ENCODE measurements at places on chromosomes 7 and 10. TPM values are rescaled to one million over a fixed set of nuclear protein-coding genes. Genes with fewer than 3 reads are reported as not detected.
A peak's percentile ranks its signal among the peaks of the same experiment; 100 is the strongest.

GRCh38 chr10:94123258-94123995 lies 129.7 kb downstream of the PLCE1 start:
- H3K36me3 ChIP-seq, result no peaks in the 10 kb centered on the region
- H3K4me1 ChIP-seq, result peaks cover 40% of the 10 kb centered on the region
- H3K27me3 ChIP-seq, result no peaks in the 10 kb centered on the region
- no peak for DNase-seq

The C7orf57 gene
- not detected for total RNA-seq

The BICC1 gene
- 12.1 TPM for total RNA-seq

The ADAP1 gene
- total RNA-seq, result 15.3 TPM

DNA sequence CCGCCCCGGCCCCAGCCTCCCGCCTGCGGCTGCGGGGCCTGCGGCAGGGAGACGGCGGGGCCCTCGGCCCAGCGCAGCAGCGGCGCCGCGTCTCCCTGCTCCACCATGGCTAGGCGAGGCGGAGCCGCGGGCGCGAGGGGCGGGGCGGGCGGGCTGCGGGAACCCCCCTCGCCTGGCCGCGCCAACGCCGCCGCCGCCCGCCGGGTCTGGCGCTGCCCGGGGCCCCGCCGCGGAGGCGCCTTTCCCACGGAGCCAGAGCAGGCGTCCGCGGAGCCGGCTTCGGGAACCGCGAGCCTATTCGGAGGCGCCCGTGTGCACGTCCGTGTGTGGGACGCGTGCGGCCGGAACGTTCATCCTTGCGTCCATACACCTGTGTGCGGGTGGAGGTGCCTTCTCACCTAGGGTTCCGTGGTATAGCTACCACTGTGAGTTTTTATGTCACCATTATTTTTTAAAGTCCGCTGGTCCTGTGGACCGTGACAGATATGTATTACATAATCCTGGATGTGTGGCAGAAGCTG lies at the start of gene DENND11:
Gene DENND11 (minus strand): TSS at position 120 of the 521 bp plus-strand sequence. CDS start 13 bp downstream, at position 107.
- no peaks in the 10 kb centered on the region for H3K36me3 ChIP-seq
- H3K4me1 ChIP-seq, result peaks cover 19% of the 10 kb centered on the region
- peak within 1 kb of the TSS; percentile 75 for H3K4me3 ChIP-seq
- DNase-seq, result no peak
- peak within 1 kb of the TSS; percentile 82 for H3K27ac ChIP-seq

The GLI3 gene
- total RNA-seq, result 31.6 TPM

- H3K4me3 ChIP-seq, result no peak overlapping the region
- peak; percentile 61 for DNase-seq
- no peaks in the 10 kb centered on the region for H3K27me3 ChIP-seq
- H3K4me1 ChIP-seq, result peaks cover 86% of the 10 kb centered on the region
- peak overlapping the region; percentile 100 for H3K27ac ChIP-seq
Measured at GRCh38 chr10:93435621-93436397, 46.3 kb downstream of the MYOF start.

The HTR7 gene
- 1.2 TPM for total RNA-seq

The HMX2 gene
- 0.27 TPM for total RNA-seq

GRCh38 chr10:55158633-55159032 lies 357.6 kb upstream of the PCDH15 start:
- H3K4me3 ChIP-seq, result no peak overlapping the region
- H3K36me3 ChIP-seq, result no peaks in the 10 kb centered on the region
- DNase-seq, result no peak
- no peaks in the 10 kb centered on the region for H3K27me3 ChIP-seq
- no peak overlapping the region for H3K27ac ChIP-seq

DNA sequence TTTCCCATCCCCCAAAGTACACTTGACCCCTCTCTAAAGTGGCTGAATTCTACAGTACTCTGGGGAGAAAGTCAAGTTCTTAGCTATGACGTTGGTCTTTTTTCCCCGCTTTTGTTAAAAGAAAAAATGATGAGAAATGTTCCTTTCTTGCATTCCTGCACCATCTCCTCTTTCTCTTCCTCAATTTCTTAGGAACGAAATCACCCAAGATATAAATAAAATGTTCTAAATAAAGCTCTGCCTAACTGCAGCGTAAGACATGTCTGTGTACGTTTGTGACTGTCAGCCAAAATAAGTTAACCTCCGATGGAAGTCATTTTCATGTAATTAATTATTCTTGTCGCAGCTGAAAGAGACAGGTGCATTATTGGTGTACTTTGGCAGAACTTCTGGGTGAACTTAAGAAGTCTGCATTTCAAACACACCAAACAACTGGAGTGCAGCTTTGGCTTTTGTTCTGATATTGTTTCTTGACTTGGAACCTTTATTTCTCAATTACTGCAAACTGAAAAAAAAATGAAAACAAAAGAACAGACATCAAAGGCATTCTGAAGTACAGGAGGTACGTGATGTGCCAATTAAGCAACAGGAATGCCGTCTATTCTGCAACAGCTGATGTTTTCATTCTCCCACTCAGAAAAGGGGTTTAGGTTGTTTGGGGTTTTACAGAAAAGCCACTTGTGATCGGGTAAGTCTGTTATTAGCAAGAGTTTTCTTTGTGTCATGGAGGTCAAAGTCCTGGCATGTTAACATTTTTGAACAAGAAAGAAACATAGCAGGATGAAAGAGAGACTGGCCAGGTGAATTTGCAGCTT lies 82.4 kb upstream of the SDK1 start:
- no peaks in the 10 kb centered on the region for H3K36me3 ChIP-seq
- no peak overlapping the region for H3K27ac ChIP-seq
- DNase-seq, result no peak
- peaks cover 10% of the 10 kb centered on the region for H3K4me1 ChIP-seq
- H3K27me3 ChIP-seq, result no peaks in the 10 kb centered on the region

DNA sequence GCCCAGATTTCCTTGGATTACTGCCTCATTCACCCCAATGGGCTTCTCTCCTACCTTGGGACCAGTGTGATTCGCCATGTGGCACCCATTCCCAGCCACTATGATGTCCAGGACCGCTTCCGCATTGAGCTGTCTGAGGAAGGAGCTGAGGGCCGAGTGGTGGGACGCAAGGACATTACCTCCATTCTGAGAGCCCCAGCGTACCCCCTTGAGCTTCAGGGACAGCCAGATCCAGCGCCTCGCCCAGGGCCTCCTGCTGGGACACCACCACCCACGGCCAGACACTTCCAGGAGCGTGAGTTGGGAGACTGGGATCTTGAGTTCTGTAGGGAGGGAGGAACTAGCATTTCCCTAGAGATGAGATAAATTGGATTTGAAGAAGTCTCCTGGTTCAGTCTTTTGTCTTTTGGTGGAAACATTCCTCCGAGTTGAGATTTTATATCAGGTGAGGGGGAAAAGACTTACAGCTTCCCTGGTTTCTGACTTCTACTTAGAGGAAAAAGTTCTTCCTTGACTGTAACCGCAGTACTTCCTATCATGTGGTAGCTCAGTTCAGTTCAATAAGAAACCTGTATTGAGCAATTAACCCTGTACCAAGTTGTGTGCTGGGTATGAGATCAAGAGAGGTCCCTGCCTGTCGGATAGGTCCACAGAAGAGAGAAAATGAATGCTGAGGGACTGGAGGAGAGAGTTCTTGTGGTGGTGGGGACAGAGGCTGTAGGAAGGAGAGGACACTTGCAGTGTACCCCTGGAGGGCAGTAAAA lies 1.3 kb downstream of the MOSPD3 start:
- peaks cover 15% of the 10 kb centered on the region for H3K4me1 ChIP-seq
- H3K27me3 ChIP-seq, result no peaks in the 10 kb centered on the region
- no peak for DNase-seq
- H3K36me3 ChIP-seq, result peaks cover 12% of the 10 kb centered on the region
- peak overlapping the region; percentile 57 for H3K4me3 ChIP-seq

The SMKR1 gene
- total RNA-seq, result not detected

DNA sequence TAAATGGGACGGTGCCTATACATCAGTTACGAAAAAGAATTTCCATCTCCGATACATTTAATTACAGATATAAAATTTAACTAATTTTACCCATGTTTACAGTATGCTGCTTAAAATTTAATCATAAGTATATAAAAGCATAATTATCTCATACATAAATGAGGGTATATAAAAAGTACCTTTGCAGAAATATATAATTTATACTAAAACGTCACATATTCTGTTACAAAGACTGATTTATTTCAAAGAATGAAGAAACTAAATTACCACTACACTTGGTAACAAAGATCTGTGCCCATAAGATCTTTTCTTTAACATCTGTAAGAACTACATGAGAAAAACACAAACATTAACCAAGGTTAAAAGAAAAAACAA lies 2.8 kb downstream of the DOCK4 start:
- no peaks in the 10 kb centered on the region for H3K27me3 ChIP-seq
- H3K36me3 ChIP-seq, result no peaks in the 10 kb centered on the region
- H3K4me3 ChIP-seq, result no peak overlapping the region
- peaks cover 15% of the 10 kb centered on the region for H3K4me1 ChIP-seq

DNA sequence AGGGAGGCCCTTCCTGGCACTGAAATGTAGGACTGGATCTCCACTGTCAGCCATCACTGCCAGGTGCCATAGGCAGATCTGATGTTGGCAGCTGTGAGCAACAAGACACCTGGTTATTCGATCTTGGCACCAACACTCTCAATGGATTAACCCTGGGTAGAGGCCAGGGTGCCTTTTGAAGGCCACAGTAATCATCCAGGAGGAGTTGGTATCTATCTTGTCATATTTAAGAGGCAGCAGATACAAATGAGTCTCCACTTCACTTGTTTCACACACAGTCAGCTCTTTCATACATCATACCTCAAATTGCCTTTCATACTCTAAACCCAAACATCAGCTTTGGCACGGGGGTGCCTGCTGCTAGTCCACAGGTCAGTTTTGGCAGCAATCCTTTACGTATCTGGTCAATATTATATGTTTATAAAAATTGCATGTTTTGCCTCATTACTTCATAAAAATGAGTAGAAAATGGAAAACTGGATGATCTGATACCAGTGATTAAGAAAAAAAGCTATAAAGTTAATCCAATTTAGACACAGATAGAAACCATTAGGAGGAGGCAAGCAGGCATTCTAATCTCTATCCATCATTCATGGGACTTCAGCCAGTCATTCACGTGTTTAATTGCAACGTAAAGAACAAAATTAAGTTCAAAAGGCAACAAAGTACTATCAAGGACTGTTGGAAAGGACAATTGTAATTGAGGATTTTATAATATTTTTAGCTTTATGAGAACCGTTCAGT lies 12.7 kb upstream of the CACUL1 start:
- DNase-seq, result no peak
- no peak overlapping the region for H3K4me3 ChIP-seq
- no peak overlapping the region for H3K27ac ChIP-seq
- no peaks in the 10 kb centered on the region for H3K27me3 ChIP-seq

DNA sequence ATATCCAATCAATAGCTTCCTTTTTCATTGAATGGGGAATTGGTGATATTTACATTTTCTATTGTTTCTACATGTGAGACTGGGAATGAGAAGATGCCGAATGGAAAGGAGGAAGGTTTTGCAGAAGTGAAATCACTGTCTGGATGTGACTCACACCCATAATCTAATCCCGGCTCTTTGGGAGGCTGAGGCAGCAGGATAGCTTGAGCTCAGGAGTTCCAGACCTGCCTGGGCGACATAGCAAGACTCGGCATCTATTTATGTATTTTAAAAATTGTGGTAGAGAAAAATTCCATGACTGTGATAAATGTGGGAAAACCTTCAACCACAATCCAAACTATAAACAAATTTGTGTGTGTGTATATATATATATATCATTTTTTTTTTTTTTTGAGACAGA lies 10.9 kb upstream of the FIS1 start:
- no peak overlapping the region for H3K27ac ChIP-seq
- H3K4me1 ChIP-seq, result peaks cover 14% of the 10 kb centered on the region
- H3K36me3 ChIP-seq, result no peaks in the 10 kb centered on the region
- no peak for DNase-seq
- no peak overlapping the region for H3K4me3 ChIP-seq
- H3K27me3 ChIP-seq, result no peaks in the 10 kb centered on the region

The GIMAP7 gene
- 11.9 TPM for total RNA-seq

The LEP gene
- not detected for total RNA-seq

DNA sequence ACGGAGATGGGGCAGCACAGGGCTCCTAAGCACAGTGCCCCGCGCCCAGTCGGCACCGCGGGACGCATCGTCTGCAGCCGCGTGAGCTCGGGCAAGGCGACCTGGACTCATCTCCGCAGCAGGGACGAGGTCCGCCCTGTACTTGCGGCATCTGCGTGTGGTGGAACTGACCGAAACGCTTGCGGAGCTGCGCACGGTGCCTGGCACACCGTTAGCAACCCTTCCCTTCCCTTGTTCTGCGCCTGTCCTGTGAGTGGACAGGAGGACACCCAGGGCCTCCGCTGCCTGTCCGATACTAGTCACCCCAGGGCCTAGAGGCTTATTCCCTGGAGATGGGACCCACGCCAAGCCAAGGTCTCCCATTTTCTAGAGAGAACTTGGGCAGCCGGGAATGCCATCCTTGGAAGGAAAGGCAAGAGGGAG lies 98.5 kb downstream of the WDR11 start:
- H3K4me1 ChIP-seq, result peaks cover 21% of the 10 kb centered on the region
- no peak overlapping the region for H3K4me3 ChIP-seq
- no peak overlapping the region for H3K27ac ChIP-seq
- no peak for DNase-seq
- H3K36me3 ChIP-seq, result no peaks in the 10 kb centered on the region
- H3K27me3 ChIP-seq, result peaks cover 12% of the 10 kb centered on the region

GRCh38 chr10:30736685-30737232 lies 107.2 kb upstream of the LYZL2 start:
- no peaks in the 10 kb centered on the region for H3K27me3 ChIP-seq
- H3K36me3 ChIP-seq, result no peaks in the 10 kb centered on the region
- DNase-seq, result peak; percentile 95

The RNF32 gene
- 0.36 TPM for total RNA-seq

The CPA4 gene
- total RNA-seq, result not detected

Measured in sigmoid colon (tissue), 7 donors.